Lung microvascular endothelial cell (primary cell): ENCODE measurements at places on chromosomes 2 and 18. TPM values are rescaled to one million over a fixed set of nuclear protein-coding genes. Genes with fewer than 3 reads are reported as not detected.
A peak's percentile ranks its signal among the peaks of the same experiment; 100 is the strongest.

- DNase-seq, result no peak
Observed at GRCh38 chr2:197107291-197108269, 181.1 kb upstream of the PGAP1 start.

VAMP5 gene
- total RNA-seq, result 85.9 and 135 TPM in 2 replicates

CYP27A1 gene
- total RNA-seq, result 5.0 and 7.1 TPM in 2 replicates

DNA sequence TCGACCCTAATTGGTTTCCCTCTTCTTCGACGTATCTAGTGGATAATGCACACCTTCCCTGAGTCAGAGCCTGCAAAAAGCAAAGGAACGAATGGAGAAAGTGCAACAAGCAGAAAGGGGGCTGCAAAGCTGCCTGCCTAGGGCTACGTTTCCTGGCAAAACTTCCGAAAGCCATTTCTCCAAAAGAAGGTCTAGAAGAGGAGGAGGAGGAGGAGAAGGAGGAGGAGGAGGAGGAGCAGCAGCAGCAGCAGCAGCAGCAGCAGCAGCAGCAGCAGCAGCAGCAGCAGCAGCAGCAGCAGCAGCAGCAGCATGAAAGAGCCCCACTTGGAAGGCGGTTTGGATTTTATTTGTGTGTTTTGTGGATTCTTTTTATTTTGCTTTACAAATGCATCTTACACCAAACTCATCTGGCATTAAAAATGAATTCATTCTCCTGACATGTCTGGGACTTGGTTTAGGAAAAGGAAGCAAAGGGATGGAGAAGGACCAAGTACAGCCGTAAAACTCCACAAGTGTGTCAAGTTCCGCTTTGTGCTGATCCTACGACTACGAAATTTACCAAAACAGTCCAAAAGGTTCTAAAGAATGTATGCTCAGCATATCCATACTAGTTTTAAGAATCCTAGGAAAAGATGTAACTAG is 2.0 kb downstream of the TCF4 start:
- DNase-seq, result peak; percentile 23

DNA sequence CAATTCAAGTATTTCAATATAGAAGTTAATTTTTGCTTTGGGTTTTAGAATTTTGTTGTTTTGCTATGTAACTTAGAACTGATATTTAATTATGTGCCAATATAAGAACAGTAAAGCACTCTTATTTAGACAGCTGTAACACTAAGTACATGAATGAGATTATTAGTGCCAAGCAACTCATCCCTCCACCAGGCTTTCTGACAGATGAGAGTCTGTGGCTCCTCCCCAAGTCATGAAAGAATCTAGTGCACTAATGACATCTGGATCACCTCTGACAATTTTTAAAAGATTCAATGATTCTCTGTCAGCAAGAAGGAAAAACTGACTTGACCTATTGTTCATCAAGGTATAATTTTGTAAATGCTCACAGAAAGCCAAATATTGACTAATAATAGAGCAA is 67.8 kb downstream of the TMEFF2 start:
- no peak for DNase-seq

DCC gene
- not detected in 2 replicates for total RNA-seq
